ENCODE measurements at places on chromosomes 3 and 15.

DNA sequence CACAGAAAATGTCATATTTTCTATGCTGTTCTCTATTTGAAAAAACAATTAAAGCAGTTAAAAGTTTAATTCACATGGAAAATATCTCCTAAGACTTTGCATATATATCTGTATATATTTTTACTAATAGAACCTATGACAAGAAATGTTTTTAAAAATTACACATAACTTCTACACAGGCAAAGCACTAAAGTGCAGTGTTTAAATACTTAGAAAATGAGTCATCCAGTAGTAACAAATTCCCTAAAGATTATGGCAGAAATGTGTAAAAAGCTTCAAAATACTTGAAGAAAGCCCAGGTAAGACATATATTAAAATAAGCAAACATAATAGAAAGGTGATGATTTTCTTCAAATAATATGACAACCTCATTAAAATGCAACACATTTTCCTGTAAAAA lies 236.6 kb downstream of the TBC1D5 start:
- DNase-seq, result no peak

- DNase-seq, result no peak
These were observed 213.5 kb upstream of the PRICKLE2 start for GRCh38 chr3:64438812-64439211.

DNA sequence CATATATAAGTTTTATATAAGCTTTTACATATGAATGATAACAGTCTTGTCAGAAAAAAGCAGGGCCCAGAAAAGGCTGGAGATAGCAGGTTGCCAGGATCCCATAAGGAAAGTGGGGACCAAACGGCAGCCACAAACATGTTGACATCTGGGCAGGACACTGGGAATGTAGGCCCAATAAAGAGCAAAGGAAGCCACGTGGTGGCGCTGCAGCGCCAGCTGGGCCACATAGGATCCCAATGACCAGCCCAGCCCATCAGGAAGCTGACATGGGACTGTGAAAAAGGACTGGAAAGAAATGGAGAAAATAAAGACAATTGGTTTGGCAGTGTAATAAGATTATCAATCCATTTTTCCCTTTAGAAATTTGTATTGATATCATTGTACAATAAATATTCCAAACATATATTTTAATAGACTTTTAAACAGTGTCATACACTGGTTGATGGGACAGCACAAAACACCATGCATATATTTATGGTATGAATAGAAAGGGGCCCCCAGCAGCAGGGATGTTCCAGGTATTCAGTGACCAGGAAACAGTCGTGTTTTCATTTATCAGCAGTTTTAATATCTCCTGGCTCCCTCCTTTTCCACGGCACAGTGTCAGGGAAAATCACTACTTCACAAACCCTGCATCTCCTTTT lies 89.0 kb upstream of the STRIT1 start:
- DNase-seq, result no peak

DNA sequence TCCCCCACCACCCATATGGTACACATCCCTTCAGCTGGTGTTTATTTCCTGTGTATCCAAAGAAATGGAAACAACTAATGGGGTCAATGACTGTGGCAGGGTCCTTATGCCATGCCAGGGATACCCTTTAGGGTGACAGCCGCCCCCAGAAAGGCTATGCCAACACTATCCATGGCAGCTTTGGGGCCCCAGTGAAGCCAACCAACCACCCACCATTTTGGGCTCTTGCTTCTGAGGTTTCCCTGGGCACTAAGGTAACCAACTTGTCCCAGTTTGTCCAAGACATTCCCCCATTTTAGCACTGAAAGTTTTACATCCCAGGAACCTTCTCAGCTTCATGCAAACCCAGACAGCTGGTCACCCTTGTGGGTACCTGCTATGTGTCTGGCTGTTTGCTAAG lies 233.1 kb downstream of the VPS13C start:
- DNase-seq, result peak; percentile 49

GRCh38 chr15:90545095-90545494 lies 15.4 kb downstream of the CRTC3 start:
- no peak for DNase-seq

DNA sequence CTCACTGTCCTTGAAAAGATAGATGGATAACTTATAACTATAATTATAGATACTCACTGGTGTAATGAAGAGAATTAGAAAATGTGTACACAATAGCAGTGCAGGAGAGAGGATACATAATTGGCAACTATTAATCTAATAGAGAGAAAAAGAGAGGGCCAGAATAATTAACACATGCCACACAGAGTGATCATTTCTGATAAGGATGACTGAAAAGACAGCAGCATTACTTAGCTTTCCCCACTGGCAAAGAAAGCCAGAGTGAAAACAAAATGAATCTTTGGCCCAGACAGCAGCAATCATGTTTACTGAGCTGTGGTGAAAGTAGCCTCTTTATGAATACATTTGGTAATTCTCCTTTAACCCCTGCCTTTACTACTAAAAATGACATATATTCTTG lies 493.3 kb upstream of the ROBO1 start:
- no peak for DNase-seq

DNA sequence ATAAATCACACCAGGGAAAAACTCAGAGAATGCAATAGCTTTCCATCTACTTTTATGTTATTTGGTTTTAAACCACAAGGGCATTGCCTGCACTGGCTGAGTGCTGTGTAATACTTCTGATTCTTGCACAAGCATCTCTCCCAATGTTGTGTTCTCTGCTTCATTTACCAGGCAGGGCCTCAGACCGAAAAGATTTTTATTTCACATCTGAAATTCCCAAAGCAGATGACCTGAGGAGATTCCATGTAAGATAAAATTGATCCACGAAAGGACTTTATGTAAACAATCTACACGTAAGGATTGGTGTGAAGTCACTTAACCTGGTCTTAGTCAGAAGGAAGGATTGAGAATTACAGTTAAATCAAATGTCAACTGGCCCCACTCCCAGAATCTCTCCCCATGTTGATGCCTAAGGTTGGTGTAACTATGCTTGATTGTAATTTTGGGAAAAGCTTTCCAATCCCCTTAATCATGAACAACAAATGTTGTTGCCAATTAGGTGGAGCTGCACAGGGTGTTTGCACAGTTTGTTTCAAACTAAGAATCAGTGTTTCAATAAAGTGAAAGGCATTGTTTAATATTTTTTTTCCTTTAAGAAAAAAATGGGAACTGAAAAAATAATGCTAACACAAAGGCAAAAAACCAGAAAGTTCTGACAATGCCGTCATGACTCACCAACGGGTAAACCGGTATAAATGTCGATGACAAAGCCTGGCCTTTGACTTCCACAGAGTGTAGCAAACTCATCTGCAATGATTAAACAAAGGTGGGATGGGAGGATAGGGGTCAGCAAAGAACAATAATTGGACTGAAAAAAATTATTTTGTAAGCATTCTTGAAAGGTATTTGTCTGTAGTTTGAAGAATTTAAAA lies 128.6 kb downstream of the DUT start:
- DNase-seq, result no peak

GRCh38 chr3:115340586-115340985 lies 193.5 kb upstream of the ZBTB20 start:
- no peak for DNase-seq

DNA sequence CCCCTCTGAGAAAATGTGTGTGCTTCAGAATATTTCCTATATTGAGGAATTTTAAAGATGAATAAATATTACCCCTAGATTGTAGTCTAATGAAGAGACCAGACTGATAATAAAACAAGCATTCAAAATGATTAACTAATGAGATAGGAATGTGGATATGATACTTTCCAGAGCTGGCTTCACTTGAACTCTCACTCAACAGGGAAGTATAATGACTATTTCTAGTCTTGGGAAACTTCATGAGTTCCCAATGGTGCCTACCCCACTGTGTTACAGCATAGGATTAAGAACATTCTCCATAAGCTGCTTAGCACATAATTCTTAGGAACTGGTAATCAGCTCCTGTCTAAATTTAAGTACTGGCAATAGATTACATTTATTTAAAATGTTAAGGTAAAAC lies 261.5 kb upstream of the ZNF385D start:
- no peak for DNase-seq

DNA sequence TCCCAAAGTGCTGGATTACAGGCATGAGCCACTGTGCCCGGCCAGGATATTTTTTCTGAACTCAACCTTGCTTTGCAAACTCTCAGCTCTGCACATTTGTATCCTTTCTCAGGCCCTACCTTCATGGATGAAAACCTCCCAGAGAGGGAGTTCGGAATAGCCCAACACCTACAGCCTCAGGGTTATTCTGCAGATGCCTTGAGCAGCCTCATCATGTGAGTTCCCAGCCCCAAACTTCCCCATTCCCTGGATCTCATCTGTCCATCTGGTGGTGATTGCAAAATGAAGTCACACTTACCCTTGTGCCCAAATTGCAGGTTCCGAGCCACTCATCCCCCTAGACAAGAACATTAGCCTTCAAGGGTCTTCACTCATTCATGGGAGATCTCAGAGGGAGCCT lies 39.9 kb upstream of the KLHL25 start:
- no peak for DNase-seq

DNA sequence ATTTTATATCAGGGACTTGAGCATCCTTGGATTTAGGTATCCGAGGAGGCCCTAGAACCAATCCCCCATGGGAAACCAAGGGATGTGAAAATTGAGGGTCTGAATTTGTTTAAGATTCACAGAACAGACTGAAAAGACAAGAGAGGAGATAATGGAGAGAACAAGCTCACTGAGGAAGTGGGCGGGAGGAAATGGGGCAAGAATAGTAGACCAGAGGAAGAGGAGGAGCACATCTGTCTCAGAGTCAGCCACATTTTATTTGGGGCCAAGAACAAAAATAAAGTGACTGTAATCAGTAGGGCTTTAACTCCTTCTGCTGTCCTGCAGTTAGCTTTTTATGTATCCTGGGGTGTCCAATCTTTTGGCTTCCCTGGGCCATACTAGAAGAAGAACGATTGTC lies 63.8 kb downstream of the BLM start:
- no peak for DNase-seq

- DNase-seq, result no peak
These were observed 30.2 kb downstream of the ZNF710 start for GRCh38 chr15:90031231-90031791.

DNA sequence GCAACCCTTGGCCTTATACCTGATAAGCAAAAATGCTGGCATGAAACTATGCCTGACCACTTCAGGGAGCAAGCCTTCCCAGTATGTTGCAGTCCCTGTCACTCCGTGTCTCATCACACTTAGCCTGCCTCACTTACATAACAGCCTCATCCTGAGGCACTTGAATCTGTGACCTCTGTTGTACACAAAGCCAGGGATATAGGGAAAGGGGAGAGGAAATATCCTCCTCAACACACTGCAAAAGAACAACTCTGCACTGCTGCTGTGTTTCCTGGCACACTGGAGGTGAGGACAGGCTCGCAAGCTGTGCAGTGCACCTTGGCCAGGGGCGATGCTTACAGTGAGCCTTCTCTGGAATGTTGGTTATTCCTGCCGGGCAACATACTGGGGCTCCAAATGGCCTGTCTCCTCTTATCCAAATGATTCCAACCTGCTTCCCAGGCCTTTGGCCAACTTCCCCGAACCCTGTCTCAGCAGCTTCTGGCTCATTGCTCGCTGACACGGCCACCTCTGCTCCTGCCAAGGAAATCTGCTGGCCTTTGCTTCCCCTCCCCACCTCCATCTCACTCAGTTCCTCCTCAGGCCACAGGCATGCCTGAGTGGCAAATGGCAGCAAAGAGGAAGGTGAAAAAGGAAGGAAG lies 109.2 kb downstream of the CD47 start:
- DNase-seq, result no peak

- DNase-seq, result no peak
These were observed 84.5 kb upstream of the MEF2A start for GRCh38 chr15:99481113-99481950.

GRCh38 chr3:147414390-147415138 lies 5.4 kb downstream of the ZIC1 start:
- DNase-seq, result no peak
